Head of caudate nucleus (tissue), 42 donors: ENCODE measurements at places on chromosomes 13 and 19.
A peak's percentile ranks its signal among the peaks of the same experiment; 100 is the strongest.

- DNase-seq = no peak
Measured at GRCh38 chr13:29953542-29953941, 103.1 kb upstream of the UBL3 start.

GRCh38 chr19:3284759-3285646, 60.5 kb downstream of the CELF5 start:
- no peak for DNase-seq

- no peak for DNase-seq
Measured at GRCh38 chr13:74036373-74036772, 97.8 kb downstream of the KLF12 start.

DNA sequence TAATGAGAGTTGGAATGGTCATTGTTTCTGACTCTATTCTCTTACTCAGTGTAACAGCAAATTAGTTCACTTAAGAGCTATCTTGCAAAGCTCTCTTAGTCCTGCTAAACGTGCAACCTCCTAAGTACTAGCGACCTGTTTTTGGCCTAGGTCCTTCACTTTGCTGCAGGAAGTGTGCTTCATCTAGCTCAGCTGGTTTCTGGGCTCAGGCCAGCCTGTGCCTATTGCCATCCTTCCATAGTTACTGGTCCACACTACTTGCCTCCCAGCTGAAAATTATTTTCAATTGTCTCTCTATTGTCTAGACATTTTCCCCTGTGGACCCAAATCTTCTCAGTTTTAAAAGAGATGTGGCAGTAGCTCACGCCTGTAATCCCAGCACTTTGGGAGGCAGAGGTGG, 561.3 kb downstream of the FGF9 start:
- DNase-seq = no peak

DNA sequence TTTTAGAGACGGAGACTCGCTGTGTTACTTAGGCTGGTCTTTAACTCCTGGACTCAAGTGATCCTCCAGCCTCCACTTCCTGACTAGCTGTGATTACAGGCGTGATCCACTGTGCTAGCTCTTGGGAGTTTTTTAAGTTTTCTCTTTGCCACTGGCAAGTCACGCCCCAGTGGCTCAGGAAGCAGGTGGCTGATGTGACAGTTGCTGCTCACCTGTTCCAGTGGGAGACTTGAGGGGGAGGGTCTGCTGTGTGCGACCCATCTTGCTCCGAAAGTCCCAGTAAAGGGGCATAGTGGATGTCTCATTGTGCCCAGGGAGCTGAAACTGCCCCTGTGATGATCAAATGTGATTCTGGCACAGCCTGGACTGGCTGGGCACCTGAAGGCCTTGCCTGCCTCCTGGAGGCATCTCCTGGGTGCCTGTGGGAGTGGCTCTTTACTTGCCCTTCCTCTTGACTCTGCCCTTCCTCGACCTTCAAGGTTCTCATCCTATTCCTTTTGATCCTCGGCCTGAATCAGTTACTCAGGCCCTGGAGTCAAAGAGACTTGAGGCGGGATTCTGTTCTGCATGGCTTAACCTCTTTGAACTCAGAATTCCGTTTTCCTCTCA, 7.8 kb downstream of the SMARCA4 start:
- DNase-seq = no peak

DNA sequence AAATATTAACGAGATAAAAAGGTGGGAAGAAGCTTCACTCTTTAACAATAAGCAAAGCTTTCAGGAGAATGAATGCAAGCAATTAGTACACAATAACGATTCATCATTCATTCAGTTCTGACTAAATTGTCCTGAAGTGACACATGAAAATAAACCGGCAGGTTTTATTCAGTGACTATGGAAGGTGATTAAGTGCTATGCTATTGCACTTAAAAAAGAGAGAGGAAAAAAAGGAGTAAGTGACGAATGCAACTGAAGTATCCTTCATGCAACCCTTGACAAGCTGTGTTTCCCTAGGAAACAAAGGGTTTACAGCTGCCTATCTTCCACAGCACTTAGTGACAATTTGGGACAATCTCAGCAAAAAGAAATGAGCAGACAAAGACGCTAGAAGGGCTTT, 1.4 kb downstream of the LIG4 start:
- DNase-seq = no peak

- no peak for DNase-seq
Measured at GRCh38 chr13:31053091-31053490, 108.6 kb downstream of the HSPH1 start.

DNA sequence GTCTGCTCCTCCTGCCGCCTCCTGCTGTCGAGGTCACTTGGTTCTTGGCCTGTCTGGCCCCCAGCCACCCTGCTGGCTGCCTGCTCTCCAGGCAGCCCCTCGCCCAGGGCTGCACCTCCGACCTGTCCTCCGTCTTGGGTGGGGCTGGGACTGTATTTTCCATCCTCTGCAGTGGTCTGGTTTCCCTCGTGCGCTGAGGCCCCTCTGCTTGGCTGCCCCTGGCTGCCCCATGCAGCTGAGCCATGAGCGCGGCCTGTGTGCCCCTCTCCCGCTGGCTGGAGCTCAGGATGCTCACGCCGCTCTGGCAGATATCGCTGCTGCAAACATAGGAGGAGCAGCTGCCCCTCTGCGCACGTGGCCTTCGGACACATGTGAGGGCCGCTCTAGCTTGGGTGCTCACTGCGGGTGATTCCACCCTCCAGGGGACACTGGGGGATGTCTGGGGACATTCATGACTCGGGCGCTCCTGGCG, 14.0 kb downstream of the UHRF1 start:
- no peak for DNase-seq

- no peak for DNase-seq
Measured at GRCh38 chr19:10352764-10353671, 13.6 kb upstream of the ICAM3 start.

DNA sequence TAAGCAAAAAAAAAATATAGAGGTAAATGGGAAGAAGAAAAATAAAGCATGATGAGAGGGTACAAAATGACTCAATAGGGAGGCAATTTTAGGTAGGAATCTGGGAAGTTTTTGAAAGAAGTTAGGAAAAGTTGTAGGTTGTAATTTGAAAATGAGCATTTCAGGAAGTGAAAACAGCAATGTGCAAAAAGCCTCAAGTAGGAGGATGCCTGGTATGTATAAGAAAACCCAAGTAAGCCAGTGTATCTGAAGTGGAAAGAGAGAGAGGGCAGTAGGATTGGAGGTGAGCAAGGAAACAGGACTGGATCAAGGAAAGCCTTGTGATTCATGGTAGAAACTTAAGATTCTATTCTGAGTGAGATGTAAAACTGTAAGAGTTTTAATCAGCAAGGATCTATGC, 121.6 kb upstream of the SPRY2 start:
- no peak for DNase-seq

DNA sequence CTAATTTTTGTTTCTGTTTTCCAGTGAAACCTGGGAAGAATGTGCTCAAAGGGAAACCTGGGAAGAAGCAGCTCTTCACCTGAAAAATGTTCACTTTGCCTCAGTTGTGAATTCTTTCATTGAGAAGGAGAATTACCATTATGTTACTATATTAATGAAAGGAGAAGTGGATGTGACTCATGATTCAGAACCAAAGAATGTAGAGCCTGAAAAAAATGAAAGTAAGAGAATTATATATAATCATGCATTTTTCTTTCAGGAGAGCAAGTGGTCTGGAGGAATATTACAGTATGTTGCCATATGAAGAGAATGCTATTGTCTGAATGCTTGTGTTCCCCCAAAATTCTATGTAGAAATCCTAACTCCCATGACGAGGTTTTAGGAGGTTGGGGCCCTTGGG, 3.4 kb downstream of the NUDT15 start:
- no peak for DNase-seq

- no peak for DNase-seq
Measured at GRCh38 chr13:78998630-78999315, 339.8 kb upstream of the OBI1 start.

- DNase-seq = peak; percentile 24
Measured at GRCh38 chr19:9644472-9644871, 23.4 kb upstream of the ZNF561 start.

- DNase-seq = peak; percentile 56
Measured at GRCh38 chr19:18349524-18350128, 9.2 kb downstream of the PGPEP1 start.

- DNase-seq = no peak
Measured at GRCh38 chr19:7932276-7932929, 6.5 kb upstream of the CTXN1 start.

DNA sequence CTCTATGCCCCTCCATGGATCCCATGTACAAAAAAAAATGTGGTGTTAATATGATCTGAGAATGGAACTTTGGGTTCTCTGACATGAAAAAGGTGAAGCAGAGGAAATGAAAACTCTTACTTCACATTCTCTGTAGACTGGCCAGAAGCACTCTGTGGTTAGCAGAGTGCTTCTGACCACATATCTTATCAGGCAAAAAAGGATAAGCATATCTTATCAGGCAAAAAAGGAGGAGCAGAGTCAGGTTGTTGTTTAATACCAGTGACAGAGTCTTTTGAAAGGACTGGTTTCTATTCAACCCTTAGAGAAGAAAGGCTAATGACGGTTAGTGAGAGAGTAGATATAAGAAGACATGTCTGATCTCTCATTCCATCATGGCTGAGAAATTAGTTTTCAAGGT, 1404.8 kb downstream of the SLITRK1 start:
- no peak for DNase-seq

GRCh38 chr13:51772781-51773180, 31.2 kb downstream of the DHRS12 start:
- DNase-seq = peak; percentile 41

DNA sequence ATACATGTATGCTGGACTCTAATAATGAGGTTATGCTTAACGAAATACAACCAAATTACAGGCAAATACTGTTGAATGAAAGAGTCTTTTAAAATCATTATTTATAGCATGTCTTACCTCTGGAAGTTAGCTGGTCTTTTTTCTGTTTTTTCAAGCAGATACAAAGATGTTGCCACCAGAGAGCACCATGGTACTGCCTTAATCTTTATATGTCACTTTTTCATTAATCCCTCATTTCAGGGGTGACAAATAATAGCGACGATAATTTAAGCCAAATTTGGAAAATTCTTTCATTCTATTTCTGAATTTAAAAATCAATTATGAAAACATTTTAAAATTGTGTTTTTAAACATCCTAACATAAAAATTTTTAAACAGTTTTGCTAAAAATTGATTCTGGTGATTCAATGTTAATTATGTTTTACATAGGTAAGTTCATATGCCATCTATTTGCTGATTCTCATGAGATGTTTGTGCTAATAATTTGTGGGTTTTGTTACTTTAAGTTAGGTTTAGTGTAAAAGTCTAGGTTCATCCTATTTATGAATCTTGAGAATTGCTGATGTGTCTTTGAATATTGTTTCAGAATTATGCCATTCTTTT, 379.3 kb upstream of the SGCG start:
- DNase-seq = no peak

- no peak for DNase-seq
Measured at GRCh38 chr13:27280009-27280656, 9.5 kb downstream of the RASL11A start.

GRCh38 chr13:97254816-97255215, 32.7 kb downstream of the MBNL2 start:
- DNase-seq = no peak

- no peak for DNase-seq
Measured at GRCh38 chr19:18016209-18016910, 8.4 kb downstream of the ARRDC2 start.

GRCh38 chr19:5631567-5632240, 8.8 kb downstream of the SAFB start:
- DNase-seq = no peak

GRCh38 chr19:18456974-18457373, 19.0 kb upstream of the ISYNA1 start:
- no peak for DNase-seq

GRCh38 chr19:40411125-40411842, 1.9 kb downstream of the PRX start:
- DNase-seq = no peak

DNA sequence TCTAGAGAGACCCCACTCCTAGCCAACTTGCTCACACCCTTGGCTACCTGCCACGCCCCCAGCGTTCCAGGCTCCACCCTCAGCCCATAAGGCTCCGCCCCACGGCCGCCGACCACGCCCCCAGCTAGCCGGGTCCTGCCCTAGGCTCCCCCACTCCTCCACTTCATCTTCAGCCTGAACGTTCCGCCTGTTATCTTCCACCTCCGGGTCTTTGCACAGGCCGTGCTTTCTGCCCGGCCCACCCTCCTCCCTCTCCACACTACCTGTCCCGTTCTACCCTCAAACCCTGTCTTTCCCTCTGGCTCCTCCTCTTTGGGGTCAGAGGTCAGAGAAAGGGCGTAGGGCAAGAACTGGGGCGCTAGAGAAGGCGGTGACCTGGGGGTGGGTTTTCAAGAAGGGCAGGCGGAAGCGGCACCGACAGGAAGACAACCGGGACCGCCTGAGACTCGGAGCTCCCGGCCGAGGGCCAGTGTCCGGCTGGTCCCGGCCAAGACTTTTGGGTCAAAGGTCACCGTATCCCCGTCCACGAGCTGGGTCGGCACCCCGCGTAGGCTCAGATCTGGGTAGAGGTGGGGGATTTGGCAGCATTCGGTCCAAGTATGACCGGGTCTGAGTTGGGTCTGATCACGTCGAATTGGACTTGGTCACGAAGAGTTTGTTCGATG, 2.2 kb downstream of the PDE4C start:
- no peak for DNase-seq

DNA sequence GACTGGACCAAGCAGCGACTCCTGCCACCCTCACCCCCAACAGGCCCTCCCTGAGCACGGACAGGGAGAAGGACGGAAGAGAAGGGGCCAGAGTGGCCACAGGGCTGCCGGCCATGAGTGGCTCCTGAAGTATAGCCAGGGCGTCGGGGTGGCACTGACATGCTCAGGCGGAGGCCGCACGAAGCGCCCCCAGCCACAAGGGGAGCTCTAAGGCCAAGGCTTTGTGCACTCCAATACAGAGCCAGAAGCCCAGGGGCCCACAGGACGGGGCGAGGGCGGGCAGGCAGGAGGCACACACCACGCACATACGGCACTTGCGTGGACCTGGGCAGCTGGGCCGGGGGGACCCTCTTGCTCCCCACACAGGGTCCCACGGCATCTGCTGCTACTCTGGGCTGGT, 52.0 kb downstream of the KLF2 start:
- no peak for DNase-seq

DNA sequence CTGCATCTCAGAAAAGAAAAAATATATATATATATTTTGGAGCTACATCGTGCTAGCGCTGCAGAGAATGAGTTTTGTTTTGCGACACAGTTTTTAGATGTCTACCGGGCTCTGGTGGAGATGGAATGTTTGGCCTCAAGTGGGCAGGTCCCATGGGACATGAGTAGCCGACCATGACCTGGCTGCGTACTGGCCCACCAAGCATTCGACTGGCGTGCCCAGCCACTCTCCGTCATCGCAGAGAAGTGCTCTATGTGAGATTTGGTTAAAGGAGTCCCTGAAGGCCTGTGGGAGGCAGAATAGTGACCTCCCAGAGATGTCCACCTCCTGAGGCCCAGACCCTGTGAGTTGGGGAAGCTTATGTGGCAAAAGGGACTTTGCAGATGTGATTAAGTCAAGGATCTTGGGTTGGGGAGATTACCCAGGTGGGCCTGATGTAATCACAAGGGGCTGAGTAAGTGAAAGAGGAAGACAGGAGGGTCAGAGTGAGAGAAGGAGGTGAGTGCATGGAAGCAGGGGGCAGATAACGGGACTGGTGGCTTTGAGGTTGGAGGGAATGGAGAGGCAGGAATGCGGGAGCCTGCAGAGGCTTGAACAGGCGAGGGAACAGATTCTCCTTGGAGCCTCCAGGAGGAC, 821 bp upstream of the LILRB4 start:
- DNase-seq = no peak
